Smooth muscle cell of bladder (primary cell): ENCODE measurements at places on chromosomes 5 and 9. TPM values are rescaled to one million over a fixed set of nuclear protein-coding genes. Genes with fewer than 3 reads are reported as not detected.

The OR1Q1 gene
- total RNA-seq: not detected in 2 replicates

The TMEM252 gene
- total RNA-seq: not detected in 2 replicates

The PSAT1 gene
- total RNA-seq: 42.9 and 102 TPM in 2 replicates

The FOXD4L6 gene
- total RNA-seq: under 0.01 and 0.09 TPM in 2 replicates
